Hematopoietic multipotent progenitor cell treated with erythropoietin and hydrocortisone succinate and interleukin-3 and kit ligand, for 8 days (in vitro differentiated cells): ENCODE measurements at places on chromosomes 16 and 17.

DNA sequence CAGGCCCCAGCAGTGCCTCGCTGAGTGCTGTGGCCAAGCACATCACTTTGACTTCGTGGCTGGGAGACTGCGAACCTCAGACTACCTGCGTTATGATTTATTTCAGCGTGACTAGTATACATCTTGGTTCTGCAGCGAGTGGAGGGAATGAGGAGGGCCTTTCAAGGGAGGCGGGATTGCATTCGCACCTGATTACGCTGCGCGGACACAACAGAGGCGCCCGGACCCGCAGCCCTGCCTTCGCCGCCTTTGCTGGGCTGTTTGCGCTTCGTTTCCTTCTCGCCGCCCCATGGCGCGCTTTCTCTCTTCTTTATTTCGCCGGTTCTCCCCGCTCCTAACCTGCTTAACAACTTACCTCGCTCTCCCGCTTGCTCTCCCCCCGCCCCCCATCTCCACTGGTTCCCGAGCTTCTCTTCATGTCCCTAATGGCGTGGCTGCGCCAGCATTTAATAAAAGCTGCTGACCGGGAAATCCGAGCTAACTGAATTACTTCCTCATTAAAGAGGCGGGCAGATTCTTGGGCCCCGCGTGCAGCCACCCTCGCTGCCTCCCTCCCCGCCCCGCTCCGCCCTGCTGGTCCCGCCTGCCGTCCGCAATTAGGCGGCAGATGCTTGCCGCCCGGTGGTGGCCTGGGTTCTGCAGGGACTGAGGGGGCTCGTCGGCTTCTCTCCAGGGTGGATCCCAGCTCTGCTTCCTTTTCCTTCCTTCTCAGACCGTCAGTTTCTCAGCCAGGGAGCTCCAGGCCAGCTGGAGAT lies 257.6 kb upstream of the SDK2 start:
- no peak for DNase-seq

DNA sequence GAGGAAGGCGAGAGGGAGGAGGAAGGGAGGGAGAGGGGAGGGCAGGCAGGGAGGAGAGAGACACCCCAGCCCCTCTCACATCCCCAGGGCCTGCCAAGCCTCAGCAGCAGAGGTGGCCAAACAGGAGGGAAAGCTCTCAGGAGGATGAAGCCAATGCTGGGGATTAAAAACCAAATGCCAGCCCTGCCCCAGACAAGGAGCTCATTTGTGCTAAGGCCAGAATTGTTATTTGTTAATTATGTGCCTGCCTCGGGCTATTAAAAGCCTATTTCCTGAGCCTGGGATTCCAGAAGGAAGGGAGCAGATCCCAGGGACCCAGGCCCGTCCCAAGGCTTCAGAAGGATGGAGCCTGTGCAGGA lies 27.9 kb upstream of the GINS2 start:
- no peak for DNase-seq

DNA sequence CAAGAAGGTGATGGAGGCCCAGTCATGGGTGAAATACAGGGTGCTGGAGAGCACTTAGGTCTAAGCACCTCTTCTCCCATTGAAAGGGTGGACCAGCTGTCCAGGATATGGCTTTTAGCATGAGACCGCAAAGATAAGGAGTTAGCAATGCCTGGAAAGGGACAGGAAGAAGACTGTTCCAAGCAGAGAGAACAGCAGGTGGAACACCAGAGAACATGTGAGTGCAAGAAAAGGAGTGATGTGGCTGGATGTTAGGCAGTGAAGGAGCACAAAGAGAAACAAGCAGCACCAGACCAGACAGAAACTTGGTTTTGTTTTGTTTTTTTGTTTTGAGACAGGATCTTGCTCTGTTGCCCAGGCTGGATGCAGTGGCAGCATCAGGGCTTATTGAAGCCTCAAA lies 45.4 kb upstream of the CCL1 start:
- DNase-seq = no peak

DNA sequence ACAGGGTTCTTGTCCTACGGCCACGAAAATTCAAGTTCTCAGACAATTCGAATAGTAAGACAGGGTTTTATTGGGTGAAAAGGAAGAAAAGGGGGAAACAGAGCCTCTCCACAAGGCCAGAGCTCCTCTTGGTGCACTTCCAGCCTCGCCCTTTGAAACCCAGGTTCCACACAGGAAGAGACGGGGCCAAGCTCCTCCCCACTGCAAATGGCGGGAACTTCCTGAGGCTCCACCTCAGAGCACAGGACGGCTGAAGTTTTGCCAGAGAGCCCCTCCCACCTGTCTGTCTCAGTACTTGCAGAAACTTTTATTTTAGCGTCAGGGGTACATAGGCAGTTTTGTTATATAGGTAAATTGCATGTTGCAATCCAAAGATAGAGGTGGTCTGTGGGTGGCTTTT lies 165.7 kb upstream of the CDH8 start:
- no peak for DNase-seq

- no peak for DNase-seq
Observed at GRCh38 chr17:44178133-44178532, 7.6 kb downstream of the ASB16 start.

- no peak for DNase-seq
Observed at GRCh38 chr17:58535431-58535830, 21.0 kb upstream of the MTMR4 start.
